GM18507 (cell line): ENCODE measurements at places on chromosomes 4 and X.

DNA sequence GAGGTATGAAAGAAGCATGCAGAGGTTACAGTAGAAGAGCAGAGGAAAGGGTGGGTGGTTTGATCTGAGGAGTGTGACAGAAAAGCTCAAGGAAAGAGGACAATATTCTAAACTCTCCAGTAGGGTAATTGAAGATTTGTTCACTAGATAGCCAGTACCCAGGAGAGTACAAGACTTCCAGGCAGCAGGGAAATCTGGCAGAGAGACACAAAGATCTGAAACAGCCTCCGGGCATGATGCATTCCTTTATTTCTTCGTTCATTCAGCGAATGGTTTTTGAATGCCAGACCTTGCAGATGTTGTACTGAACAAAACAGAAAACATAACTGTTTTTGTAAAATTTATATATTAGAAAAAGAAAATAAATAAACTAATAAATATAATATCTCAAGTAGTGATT is 766.6 kb downstream of the FAT4 start:
- DNase-seq, result no peak

DNA sequence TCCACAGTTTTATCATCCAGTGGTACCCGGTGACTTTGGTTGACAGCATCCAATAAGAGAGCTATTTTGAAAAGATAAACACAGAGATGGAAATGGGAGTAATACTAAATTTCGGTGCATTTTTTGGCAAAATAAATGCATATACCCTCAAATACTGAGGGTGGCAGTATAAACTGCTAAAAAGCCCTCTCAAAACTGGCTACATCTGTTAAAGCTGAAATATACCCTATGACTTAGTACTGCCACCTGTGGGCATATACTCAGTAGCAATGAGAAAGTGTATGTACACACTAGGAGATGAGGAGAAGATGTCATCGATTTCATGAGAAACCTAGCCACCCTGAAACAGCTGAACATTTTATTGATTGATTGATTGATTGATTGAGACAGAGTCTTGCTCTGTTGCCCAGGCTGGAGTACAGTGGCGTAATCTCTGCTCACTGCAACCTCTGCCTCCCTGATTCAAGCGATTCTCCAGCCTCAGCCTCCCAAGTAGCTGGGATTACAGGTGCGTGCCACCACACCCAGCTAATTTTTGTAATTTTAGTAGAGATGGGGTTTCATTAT is 12.2 kb upstream of the TMEM128 start:
- no peak for DNase-seq

GRCh38 chr4:185839194-185839712 is 27.3 kb upstream of the SORBS2 start:
- DNase-seq, result no peak

- DNase-seq, result no peak
Observed at GRCh38 chr4:32858361-32858760, 2138.2 kb downstream of the PCDH7 start.

- no peak for DNase-seq
Observed at GRCh38 chrX:74523224-74523623, 91.2 kb downstream of the RLIM start.

DNA sequence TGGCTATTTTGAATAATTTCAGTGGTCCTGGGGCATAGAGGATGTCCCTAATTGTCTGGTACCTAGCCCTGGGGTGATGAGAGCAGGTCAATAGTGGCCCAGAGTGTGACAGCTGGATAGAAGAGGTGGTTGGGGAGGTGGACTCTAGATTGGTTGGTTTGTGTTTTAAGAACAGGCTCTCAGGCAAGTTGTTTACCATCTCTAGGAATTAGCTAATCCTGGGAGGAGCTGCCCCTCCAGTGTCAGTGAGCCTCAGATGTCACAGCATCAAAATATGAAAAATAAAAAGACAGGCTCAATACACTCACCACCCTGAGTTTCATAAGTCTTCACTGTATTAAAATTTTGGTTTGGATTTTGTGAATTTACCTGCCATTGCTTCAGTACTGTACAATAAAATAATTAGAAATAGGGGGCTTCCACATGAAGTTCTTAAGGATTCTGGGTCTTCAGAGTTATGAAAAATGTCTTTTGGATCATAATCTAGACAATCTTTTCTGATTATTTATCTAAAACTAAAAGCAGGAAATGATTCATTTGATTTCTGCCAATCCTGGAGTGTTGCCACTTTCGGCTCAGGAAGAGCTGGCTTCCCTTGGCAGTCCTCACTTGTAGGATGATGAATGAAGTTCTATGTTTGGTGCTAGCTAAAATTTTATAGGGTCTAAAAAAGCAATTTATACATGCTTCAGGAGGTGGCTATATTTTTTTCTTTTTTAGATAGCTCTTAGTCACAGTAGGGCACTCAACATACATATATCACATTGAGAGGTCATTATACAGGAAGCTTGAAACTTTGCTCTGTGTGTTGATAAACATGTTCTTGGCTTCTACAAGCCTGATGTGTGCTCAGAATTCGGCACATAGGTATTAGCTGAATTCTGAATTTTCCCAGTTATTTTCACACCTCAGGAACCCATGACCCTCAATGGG is 395.1 kb downstream of the RAB28 start:
- DNase-seq, result no peak
